ENCODE measurements at places on chromosomes 16 and 17.

GRCh38 chr17:67050471-67051154 lies 6.3 kb downstream of the CACNG1 start:
- DNase-seq: no peak
- H3K36me3 ChIP-seq: no peaks in the 10 kb centered on the region
- H3K27me3 ChIP-seq: no peaks in the 10 kb centered on the region
- H3K4me3 ChIP-seq: no peak overlapping the region
- no peaks in the 10 kb centered on the region for H3K4me1 ChIP-seq
- no peak overlapping the region for H3K27ac ChIP-seq

- no peak overlapping the region for H3K27ac ChIP-seq
- H3K4me3 ChIP-seq: no peak overlapping the region
These were observed 67.1 kb downstream of the ARHGAP44 start for GRCh38 chr17:12856416-12856815.

GRCh38 chr17:41814195-41814594 lies 1.4 kb downstream of the FKBP10 start:
- peaks cover 13% of the 10 kb centered on the region for H3K4me1 ChIP-seq
- peaks cover 6% of the 10 kb centered on the region for H3K27me3 ChIP-seq
- DNase-seq: no peak

DNA sequence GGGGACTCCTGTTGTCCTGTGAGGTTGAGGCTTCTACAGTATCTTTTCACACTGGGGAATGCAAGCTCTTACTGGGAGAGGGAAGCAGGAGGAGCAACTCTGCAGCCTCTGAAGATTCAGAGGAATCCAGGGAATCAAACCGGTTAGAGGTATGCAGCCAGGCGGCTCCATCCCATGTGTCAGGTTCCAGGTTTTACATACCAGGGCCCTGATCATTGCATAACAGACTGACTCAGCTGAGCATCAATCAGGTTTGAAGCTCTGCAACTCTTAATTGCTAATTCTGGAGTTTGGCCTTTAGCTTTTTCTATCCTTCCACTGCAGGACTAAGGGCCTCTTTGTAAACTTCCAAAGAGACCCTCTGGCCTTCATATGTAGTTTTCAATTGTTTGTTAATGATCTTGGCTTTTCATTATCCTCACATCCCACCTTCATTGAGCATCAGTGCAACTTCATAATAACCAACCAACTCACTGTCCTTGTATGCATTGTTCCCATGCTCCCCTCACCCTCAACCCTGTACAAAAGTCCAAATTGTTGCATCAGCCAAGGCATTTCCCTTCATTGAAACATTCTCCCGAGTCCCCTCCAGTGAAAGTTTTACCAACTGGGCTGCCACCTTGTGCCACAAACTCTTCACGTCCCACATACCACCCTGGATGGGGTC lies 59.7 kb upstream of the DHX40 start:
- no peak overlapping the region for H3K4me3 ChIP-seq
- no peak for DNase-seq
- no peak overlapping the region for H3K27ac ChIP-seq
- H3K27me3 ChIP-seq: no peaks in the 10 kb centered on the region
- H3K36me3 ChIP-seq: no peaks in the 10 kb centered on the region

- H3K4me3 ChIP-seq: no peak overlapping the region
- no peaks in the 10 kb centered on the region for H3K4me1 ChIP-seq
- H3K27ac ChIP-seq: no peak overlapping the region
- H3K36me3 ChIP-seq: no peaks in the 10 kb centered on the region
These were observed 393.5 kb downstream of the UTP18 start for GRCh38 chr17:51653878-51654277.

GRCh38 chr17:66339561-66339960 lies 37.1 kb downstream of the PRKCA start:
- DNase-seq: no peak
- no peaks in the 10 kb centered on the region for H3K36me3 ChIP-seq
- no peaks in the 10 kb centered on the region for H3K4me1 ChIP-seq
- no peak overlapping the region for H3K4me3 ChIP-seq

- H3K27me3 ChIP-seq: no peaks in the 10 kb centered on the region
- 0 out of 2 replicates have a peak, but pooled peaks cover 6% of the 10 kb centered on the region for H3K4me1 ChIP-seq
- H3K27ac ChIP-seq: no peak overlapping the region
- no peak overlapping the region for H3K4me3 ChIP-seq
- DNase-seq: no peak
These were observed 15.9 kb downstream of the KPNB1 start for GRCh38 chr17:47665655-47666054.

GRCh38 chr17:40015005-40015997 lies at the start of gene CSF3:
CSF3 (plus strand) TSS chr17:40015440; CDS start chr17:40015475, 35 bp downstream.
- H3K36me3 ChIP-seq: no peaks in the 10 kb centered on the region
- peaks cover 13% of the 10 kb centered on the region for H3K4me1 ChIP-seq
- no peak within 1 kb of the TSS for H3K4me3 ChIP-seq
- H3K27ac ChIP-seq: peak within 1 kb of the TSS; percentile 10
- H3K27me3 ChIP-seq: no peaks in the 10 kb centered on the region

GRCh38 chr17:38568845-38569510 lies 36.8 kb downstream of the SRCIN1 start:
- peaks cover 37% of the 10 kb centered on the region for H3K27me3 ChIP-seq

GRCh38 chr16:50762241-50762640 lies 20.4 kb downstream of the CYLD start:
- H3K27me3 ChIP-seq: no peaks in the 10 kb centered on the region
- no peaks in the 10 kb centered on the region for H3K4me1 ChIP-seq
- H3K27ac ChIP-seq: no peak overlapping the region
- H3K36me3 ChIP-seq: no peaks in the 10 kb centered on the region

GRCh38 chr17:66779237-66779606 lies 55.7 kb upstream of the CACNG5 start:
- H3K36me3 ChIP-seq: no peaks in the 10 kb centered on the region
- peaks cover 6% of the 10 kb centered on the region for H3K4me1 ChIP-seq
- H3K4me3 ChIP-seq: no peak overlapping the region
- H3K27ac ChIP-seq: no peak overlapping the region
- DNase-seq: no peak

DNA sequence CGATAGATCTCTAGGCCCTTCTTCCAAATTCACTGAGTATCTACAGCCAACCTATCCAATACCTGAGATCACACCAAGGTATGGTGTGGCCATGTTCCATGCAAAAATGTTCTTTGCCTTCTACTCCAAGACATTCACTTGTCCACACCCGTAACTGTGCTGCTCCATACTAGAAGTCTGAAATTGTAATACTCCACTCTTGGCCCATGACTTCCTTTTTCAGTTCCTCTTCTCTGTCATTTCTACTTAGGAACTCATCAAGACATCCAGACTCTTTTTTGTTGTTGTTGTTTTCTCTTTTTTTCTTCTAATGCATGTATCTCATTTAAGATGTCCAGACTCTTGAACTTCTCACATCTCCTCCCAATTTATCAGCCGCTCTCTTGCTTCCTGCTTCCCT lies 42.5 kb upstream of the KSR1 start:
- no peaks in the 10 kb centered on the region for H3K4me1 ChIP-seq
- no peak overlapping the region for H3K4me3 ChIP-seq
- no peak for DNase-seq

Data from H1 (cell line).